NCI-H1436 (cell line): ENCODE measurements at places on chromosomes 7 and 10.

GRCh38 chr10:130580975-130581374 lies 444.8 kb downstream of the GLRX3 start:
- DNase-seq = no peak

DNA sequence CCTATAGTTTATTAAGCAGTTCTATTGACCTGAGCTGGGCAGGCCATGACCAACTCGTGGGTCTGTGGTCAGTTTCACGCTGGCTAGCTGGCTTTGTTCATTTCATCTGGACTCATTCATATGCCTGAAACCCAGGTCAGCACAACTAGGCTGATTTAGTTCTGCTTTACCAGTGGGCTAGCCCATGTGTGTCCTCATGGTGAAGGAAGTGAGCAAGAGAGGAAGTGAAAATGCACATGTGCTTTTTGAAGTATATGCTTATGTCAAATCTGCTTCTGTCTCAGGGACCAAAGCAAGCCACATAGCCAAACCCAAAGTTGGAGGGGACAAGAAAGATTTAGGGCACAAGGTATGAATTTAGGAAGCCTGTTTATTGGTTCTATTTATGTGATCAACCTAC lies 154.5 kb downstream of the RNF133 start:
- no peak for DNase-seq

GRCh38 chr7:44463169-44463808 lies 27.2 kb downstream of the NUDCD3 start:
- no peak for DNase-seq

- no peak for DNase-seq
Measured at GRCh38 chr10:75646916-75647315, 215.5 kb downstream of the LRMDA start.

DNA sequence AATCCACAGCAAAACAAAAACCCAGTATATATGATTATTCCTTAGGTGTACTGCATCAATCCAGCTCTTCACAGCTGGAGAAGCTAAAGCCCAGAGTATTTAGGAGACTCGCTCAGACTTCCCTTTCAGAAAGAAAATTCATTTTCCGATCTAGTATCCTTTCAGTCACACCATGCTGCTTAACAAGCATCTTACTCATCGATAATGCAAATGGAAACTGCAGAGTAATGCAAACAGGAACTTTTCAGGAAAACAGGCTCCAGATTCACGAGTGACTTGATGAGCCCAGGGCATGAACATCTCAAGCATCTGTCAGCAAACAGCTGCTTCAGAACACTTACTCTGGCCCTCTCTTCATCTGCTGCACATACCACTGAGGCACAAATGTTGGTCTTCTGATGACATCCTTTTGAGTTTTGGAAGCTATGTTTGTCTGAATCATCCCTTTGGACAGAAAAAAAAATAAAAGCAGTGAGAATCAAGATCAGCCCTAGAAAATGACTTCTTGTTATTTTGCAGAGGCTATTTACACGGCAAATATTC lies 24.9 kb upstream of the ZC3HAV1L start:
- no peak for DNase-seq
